Thoracic aorta (tissue), 2 donors: ENCODE measurements at places on chromosomes 5 and 9.

DNA sequence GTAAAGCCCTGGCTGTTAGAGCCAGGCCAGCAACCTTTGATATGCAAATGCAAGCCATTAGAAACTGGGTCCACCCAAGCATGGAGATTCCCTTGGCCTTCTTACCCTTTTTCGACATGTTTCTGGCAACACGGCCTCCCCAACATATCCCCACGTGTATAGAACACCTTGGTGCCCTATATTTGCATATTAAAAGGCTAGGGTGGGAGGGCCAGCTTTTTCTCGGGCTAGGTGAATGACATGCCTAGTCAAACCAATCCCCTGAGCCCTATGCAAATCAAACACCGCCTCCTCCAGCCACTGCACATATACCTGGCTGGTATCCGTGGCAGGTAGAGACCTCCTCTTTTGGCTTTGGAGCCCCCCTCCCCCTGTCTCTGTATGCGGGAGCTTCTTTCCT is 55.6 kb upstream of the ZFR start:
- DNase-seq: no peak

- DNase-seq: no peak
These were observed 128.8 kb upstream of the MAP3K1 start for GRCh38 chr5:56686337-56687195.

DNA sequence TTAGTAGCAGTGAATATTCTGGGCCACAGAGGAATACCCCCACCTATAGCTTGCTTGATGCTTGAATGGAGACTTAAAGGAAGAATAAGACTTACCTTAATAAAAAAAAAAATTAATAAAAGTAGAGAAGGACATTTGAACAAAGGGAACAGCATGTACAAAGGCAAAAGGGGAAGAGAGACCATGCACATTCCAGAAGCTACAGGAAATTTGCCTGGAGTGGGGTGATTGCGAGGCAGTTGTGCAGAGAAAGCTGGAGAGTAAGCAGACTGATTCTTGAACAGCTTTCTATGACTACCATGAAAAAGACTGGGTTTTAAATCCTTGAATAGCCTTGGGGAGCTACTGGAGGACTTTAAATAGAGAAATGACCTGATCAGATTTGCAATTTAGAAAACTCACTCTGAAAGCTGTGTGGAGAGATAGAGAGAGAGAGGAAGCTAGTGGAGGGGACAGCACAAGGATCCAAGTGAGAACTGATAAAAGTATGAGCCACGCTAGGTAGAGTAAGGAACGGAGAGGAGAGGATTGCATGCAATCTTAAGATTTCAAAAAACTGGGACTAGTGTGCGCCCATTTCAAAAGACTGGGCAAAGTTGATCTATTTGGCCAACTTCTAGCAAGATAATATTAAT is 12.5 kb upstream of the SSBP2 start:
- no peak for DNase-seq

GRCh38 chr5:31824869-31825517 is 186.1 kb downstream of the PDZD2 start:
- no peak for DNase-seq

GRCh38 chr9:70865471-70865870 is 255.9 kb downstream of the TRPM3 start:
- DNase-seq: no peak

DNA sequence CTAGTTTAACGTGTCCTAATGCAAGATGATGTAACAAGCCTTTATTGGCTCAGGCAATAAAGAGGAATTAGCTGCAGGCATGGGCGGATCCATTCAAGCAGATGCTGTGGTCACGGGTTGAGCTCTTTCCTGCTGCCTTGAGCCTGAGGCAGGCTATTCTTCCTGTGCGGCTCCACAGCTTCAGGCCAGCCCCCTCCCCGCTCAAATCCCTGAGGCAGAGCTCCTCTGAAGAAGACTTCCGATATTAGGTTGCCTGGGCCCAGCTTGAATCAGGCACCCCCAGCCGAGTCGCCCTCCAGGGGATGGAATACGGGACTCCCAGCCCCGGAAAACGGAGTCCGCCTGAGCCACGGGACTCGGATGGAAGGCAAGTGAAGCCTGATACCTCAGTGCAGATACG is 95.0 kb upstream of the RUFY1 start:
- DNase-seq: no peak

GRCh38 chr5:132072528-132072927 is 1.1 kb upstream of the CSF2 start:
- no peak for DNase-seq

DNA sequence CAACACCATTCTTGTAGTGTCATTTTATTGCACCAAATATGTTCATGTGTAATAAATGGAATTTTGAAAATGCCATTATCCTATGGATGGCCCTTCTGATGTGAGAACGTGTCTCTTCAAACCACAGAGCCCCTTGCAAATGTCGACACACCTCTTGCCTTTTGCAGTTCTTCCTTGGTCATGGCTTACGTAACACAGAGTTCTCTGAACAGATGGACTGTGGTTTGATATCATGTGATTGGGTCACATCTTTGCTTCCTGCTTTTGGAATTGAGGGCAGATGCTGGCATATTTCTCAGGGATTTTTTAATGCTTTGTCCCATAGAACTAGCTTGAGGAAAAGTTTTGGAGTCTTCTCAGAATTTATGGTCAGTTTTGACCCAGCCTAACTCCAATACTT is 4.6 kb downstream of the TGFBR1 start:
- DNase-seq: no peak

- no peak for DNase-seq
These were observed 7.9 kb downstream of the GDNF start for GRCh38 chr5:37831821-37832534.

- no peak for DNase-seq
These were observed 75.3 kb downstream of the ARHGAP26 start for GRCh38 chr5:142845402-142845921.
